K562 (cell line): ENCODE measurements at places on chromosomes 3 and 15. TPM values are rescaled to one million over a fixed set of nuclear protein-coding genes. Genes with fewer than 3 reads are reported as not detected.

GRCh38 chr3:42640771-42641370 lies 12.6 kb upstream of the ZBTB47 start:
- DNase-seq: no peak

- DNase-seq: no peak
Measured at GRCh38 chr3:101962055-101962454, 112.7 kb downstream of the NFKBIZ start.

GRCh38 chr3:110479731-110480130 lies 591.9 kb upstream of the NECTIN3 start:
- no peak for DNase-seq

PSMD6 gene
- 104 and 108 TPM in 2 replicates for total RNA-seq

ISLR gene
- not detected in 2 replicates for total RNA-seq

GRCh38 chr15:38733331-38733730 lies 168.7 kb upstream of the RASGRP1 start:
- no peak for DNase-seq
